Stimulated activated CD8-positive, alpha-beta memory T cell treated with anti-CD3 and anti-CD28 coated beads, Interleukin-15, amount 100 ng/mL, for 24 hours (primary cell): ENCODE measurements at places on chromosomes 3 and 15.

- no peak for DNase-seq
These were observed 30.0 kb downstream of the KLHL25 start for GRCh38 chr15:85764649-85765277.

- DNase-seq, result no peak
These were observed 104.5 kb downstream of the TFG start for GRCh38 chr3:100813828-100814227.

- DNase-seq, result no peak
These were observed 127.4 kb downstream of the TIGIT start for GRCh38 chr3:114421204-114421603.

GRCh38 chr3:127287840-127288239 lies at the start of gene PRR20G:
Gene PRR20G (minus strand): TSS chr3:127288046. CDS start chr3:127287365, 681 bp downstream.
- DNase-seq, result no peak

DNA sequence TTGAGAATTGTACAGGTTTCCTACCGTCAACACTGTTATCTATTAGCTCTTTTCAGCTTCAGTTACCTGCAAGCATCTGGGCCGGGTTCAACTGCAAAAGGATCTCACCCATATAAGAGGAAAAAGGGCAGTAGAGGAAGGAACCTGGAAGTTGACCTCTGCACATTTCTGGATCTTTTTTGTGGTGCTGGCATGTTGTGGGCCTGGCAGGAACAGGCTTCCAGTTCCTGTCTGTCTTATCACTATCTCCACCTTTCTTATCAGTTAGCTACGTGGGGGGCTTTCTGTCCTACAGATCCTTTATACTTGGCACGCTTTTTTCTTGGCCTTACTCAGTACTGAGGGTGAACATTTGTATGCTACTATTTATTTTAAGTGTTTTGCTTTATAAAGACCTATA lies 42.2 kb upstream of the TJP1 start:
- DNase-seq, result no peak

DNA sequence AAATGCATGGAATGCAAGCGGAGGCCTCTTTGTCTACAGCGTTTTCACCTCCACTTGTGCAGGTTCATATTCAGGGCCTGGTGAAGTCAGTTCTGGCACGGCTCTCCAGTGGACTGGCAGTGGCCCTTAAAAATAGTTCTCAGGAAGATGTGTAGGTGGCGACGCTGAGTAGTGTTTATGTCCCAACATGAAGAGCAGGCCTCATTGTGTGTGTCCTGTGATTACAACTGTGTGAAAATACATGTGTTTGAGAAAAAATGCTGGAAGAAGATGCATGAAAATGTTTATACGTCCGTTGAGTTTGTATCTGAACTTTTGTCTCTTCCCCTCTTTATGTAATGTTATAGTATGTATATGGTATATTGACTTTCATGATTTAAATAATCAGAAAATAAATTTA lies 7.2 kb downstream of the LIPC start:
- no peak for DNase-seq

DNA sequence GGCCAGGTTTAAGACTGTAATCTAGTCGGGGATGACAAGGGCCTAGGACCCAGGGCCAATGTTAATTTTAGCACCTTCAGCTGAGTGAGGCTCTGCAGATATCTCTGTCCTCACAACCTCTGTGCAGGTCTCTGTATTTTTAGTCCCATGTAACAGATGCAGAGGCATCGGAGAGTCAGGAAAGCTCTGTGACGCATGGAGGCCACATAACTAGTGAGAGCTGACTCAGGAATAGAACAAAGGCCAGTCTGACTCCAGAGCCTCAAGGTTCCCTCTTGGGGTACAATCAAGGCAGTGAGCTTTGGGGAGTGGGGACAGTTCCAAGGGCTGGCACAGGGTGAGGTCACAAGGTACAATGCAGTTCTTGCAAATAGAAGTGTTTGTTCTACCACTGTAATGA lies 31.0 kb downstream of the FSTL1 start:
- no peak for DNase-seq
